ENCODE measurements at places on chromosomes 6 and 20.

DNA sequence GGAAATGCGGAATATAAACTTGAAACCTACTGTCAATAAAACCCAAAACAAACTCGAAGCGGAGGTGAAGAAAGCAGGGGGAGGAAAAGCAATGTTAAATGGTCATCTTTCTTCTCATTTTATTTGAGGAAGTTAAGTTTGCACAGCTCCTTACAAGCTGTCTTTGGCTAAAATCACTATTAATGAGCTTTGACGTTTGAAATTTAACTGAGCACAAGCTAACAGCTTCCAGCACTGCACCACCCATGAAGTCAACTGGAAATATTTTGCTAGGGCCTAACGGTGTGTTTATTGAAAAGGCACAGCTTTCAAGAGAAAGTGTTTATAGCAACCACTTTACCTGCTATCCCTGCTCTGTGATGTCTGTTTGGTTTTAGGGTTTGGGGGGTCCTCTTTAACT is 103.8 kb downstream of the PKHD1 start:
- DNase-seq = no peak

DNA sequence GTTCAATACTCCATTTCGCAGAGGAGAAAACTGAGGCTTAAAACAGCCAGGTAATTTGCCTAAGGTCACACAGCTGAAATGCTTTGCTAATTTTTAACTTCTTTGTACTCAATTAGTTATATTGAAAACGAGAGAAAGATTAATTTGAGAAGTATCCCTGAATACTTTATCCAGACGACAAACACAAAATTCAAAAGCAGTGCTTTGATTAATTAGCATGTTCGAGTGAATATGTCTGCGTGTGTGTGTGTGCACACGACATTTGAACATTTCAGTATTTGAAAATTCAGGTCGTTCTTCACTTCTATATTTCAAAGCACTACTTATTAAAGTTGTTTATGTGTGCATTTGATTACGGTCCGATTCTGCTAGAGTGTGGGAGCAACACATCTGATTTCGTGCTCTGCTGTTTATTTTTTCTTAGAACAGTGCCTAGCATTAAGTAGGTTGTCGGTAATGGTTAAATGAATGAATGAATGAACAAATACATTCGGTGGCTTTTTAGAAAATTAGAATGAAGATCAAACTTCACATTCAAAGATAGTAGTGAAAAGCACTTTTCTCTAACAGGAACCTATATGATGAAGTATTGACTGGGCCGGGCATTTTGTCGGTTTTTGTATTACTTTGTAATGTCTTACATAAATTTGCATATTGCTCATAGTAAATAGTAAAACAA is 36.9 kb upstream of the SYNCRIP start:
- no peak for DNase-seq

DNA sequence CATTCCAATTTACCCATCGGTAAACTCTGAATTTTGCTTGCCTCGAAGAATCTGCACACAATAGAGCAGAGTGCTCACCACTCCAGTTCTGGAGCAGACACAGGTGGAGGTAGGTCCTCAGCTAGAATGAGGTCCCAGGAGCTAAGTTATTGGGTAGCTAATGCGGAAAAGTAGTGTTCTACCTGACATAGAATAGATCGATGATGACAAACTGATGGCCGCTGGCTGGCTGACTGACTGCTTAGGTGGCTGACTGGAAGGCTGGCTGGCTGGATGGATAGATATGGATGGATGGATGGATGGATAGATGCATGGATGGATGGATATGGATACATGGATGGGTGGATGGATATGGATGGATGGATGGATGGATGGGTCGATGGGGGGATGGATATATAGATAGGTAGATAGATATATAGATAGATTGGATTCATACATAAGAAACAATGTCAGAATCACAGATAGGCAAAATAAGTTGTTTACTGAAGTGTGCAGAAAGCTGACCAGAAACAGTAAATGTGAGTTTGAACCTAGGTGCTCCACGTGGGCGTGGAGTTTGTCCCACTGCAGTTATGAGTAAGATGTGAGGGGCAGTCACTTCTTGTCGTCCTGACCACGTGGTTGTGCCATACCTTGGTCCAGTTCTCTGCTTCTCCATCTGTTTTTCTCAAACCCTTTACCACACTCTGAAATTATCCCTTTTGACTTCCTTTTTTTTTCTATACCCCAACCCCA is 62.1 kb downstream of the TBXT start:
- no peak for DNase-seq

GRCh38 chr6:148700047-148700715 is 46.6 kb upstream of the UST start:
- no peak for DNase-seq

- DNase-seq = no peak
These were observed 712.4 kb downstream of the KIF16B start for GRCh38 chr20:15860850-15861249.

DNA sequence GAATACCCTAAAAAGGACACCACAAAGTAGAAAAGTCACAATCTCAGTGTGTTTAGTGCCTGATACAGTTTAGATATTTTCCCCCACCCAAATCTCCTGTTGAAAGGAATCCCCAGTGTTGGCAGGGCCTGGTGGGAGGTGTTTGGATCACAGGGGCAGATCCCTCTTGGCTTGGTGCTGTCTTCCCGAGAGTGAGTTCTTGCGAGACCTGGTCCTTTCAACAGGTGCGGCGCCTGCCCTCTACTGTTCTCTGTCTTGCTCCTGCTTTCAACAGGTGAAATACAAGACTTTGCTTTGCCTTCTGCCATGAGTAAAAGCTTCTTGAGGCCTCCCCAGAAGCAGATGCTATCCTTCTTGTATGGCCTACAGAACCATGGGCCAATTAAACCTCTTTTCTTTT is 534.3 kb upstream of the NRSN1 start:
- DNase-seq = no peak

DNA sequence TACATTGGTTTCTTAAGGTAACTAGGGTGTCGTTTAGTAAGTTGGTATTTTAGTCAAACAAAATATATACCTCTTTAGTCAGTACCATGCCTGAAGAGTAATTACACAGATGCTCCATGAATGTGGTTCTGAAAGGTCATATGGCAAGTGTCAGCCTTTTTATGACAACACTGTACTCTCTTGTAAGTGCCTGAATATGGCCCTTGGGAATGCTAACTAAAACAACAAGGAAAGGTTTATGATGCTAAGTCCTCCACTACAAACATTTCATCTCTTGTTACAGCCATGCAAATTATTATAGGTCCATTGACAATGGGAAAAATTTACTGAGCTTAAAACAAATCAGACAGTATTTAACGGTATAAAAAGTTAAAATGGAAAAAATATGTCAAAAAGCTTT is 39.0 kb upstream of the SUPT3H start:
- DNase-seq = no peak

DNA sequence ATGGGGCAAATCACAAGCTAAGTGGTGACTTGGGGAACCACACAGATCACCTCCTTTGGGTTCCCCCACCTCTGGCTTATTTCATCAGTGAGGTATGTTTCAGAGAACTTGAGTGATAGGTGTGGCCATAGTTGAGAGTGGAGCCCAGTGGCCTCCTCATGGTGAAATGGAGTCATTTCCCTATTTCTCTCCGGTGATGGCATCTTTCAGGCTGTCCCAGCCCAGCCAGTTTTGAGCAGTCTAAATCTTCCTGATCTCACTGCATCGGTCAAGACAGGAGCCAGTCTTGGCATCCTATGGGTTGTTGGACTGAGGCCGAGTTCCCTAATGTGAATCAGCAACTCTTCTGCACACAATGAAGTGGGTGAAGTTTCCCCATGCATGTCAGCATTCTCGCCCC is 132.4 kb downstream of the EYA2 start:
- DNase-seq = no peak

DNA sequence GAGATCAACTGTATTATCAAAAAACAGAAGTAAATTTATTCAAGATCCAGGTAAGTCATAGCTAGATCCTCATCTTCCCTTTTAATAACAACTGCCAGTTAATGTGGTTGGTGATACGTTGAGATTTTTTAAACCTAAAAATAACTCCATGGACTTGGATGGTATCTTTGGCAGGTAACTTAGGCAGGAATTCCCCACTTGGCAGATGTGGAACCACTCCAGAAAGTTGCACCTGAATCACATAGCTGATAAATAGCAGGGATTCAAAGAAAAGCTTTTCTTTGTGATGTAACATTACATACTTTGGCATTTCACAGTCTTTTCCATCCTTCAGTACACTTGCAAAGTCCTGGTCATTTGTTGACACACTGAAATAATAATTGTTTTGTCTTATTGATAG is 62.6 kb downstream of the PRPH2 start:
- no peak for DNase-seq

DNA sequence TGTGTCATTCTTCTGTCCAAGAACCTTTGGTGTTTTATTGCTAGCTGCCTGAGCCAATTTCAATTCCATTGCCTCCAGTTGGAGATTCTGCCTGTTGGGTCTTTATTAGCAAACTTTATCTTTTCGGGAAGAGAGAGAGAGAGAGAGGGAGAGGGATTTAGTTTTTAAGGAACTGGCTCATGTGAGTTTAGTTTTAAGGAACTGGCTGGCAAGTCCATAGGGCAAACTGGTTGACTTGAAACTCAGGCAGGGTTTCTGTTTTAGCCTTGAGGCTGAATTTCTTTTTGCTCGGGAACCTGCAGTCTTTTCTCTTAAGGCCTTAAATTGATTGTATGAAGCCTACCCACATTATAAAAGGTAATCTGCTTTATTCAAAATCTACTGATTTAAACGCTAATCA is 23.0 kb downstream of the BCKDHB start:
- no peak for DNase-seq

DNA sequence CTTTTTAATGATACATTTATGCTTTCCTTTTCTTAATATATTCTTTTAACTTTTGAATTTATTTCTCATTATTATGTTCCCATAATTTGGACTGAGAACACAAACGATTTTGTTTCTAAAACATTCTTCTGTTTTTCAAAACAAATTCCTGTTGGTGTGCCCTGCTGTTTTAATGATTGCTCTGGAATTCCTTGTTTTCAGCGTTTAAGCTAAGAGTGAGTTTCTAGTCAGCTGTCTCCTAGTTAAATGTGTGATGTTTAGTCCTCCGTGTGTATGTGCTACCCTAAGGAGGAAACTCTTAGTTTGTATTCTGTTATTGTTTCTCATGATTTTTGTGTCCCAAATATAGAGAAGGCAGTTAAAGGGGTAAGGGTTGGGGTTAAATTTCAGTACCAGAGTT is 306.1 kb upstream of the RGS17 start:
- DNase-seq = no peak

GRCh38 chr6:33783781-33784520 is 5.0 kb downstream of the LEMD2 start:
- no peak for DNase-seq

- peak; percentile 66 for DNase-seq
These were observed 81.6 kb upstream of the PREP start for GRCh38 chr6:105484238-105485161.

DNA sequence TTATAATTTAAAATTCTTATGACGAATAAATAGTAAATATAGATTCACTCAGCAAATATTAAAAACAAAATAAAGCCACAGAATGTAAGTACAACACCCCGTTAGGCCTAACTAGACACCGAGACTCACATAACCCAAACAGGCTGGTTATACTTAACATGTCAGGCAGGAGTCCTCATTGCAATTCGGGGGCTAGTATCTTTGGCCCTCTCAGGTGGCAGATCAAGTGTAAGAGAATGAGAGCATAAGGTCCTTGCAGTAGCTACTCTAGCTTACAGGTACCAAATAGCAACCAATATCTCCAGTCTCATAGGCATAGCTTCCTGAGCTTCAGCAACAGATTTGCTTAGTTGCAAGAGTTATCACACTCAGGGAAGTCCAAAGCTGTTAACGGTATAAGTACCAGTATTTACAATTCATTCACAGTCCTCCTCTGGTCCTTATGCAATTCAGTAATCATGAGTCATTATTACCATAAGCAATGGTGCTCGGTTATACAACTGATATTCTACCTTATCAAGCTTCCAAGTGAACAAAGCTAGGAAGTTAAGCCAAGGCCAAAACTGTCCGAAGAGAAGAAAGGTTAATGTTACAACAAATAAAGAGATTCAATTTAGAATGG is 20.1 kb downstream of the REV3L start:
- DNase-seq = peak; percentile 53

DNA sequence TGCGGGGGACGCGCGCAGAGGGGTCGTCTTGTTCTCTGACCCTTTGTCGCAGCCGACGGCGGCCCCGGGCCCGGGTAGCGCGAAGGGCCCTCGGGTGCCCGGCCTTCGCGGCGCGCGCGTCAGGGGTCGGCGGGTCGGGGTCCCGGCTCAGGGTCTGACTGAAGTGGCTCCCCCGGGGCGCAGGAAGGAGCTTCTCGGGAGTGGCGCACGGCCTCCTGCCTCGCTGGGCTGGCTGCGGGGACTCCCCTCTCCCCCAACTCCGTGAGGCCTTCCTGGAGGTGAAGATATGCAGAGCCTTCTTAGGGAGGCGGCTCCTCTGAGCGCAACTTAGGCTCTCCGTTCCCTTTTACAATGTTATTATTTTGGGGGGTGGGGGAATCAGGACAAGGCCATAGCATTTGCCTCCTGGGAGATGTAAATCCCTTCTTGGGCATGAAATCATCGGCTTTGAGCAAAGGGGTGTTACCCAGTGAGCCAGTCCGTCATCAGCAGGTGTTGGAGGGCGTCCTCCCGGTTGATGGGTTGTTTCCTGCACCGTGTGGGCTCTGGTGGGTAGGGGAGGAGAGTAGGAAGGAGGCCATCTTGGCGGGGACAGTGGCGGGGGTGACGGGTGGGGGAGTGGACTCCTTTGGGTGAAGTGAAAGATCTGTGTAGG is 523 bp downstream of the CDS2 start:
- peak; percentile 41 for DNase-seq

- peak; percentile 20 for DNase-seq
These were observed 91.3 kb downstream of the FRK start for GRCh38 chr6:115969207-115969929.

- DNase-seq = no peak
These were observed 4.5 kb downstream of the GID8 start for GRCh38 chr20:62942456-62942855.

GRCh38 chr6:134022650-134023049 is 29.8 kb downstream of the SLC2A12 start:
- DNase-seq = no peak

GRCh38 chr6:149895048-149895590 is 2.8 kb downstream of the RAET1E start:
- peak; percentile 66 for DNase-seq

DNA sequence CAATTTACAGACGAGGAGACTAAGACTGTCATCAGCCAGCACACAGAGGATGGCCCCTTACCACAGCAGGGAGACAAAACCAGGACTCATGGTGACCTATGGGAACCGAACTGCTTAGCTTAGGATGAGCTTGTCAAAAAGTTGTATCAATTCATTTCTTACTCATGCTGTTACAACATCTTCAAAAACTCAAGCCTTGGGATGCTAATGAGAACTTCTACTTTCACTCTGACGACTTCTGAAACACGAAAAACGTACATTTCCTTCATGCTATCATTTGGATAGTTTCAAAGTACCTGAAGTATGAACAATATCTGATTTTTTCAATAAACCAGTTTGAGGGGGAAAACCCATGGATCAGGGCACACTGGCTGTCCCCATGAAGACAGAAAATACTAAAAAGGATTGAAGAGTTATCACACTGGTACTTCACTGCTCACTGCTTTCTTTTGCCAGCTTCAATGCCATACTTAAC is 31.9 kb downstream of the HIVEP2 start:
- no peak for DNase-seq

- no peak for DNase-seq
These were observed 454.6 kb upstream of the EYS start for GRCh38 chr6:66161546-66162108.

Measured in astrocyte of the spinal cord (primary cell).